GM06990 (cell line): ENCODE measurements at places on chromosomes 3 and 15.

DNA sequence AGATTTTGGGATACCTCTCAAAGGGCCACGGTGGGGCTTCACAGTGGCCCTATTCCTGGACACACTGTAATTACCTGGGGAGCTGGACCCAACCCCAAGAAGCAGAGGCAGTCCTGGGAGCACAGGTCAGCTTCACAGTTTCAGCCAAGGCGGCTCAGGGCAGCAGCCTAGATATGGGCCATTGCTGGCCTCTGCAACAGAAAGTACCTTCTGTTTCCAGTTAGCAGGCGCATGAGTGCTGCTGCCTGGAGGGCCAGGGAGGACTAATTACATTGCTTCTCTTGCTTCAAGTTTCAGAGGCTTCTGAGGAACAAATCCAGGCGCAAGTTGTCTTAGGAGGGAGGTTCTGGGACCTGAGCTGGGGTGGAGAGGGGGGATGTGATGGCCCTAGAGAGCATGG is 13.5 kb upstream of the DUSP7 start:
- DNase-seq, result no peak

DNA sequence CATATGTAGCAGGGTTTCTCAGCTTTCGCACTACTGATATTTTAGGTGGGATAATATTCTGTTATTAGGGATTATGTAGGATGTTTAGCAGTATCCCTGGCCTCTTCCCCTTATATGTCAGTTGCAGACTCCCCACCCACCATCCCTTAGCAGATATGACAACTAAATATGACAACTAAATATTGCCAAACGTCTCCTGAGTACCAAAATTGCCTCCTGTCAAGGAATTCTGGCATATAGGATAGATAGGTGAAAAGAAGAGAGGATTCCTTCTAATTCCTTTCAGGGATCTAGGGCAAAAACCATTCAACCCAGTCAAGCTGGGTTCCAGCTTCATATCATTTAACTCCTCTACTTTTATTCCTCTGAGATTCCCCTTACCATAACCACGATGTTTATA is 759.8 kb downstream of the AGBL1 start:
- no peak for DNase-seq

GRCh38 chr3:71724584-71725270 is 475 bp downstream of the EIF4E3 start:
- peak; percentile 29 for DNase-seq

GRCh38 chr3:10526366-10526765 is 21.0 kb upstream of the ATP2B2 start:
- no peak for DNase-seq

- DNase-seq, result no peak
Measured at GRCh38 chr3:191997579-191998268, 536.8 kb downstream of the PYDC2 start.
